ENCODE measurements at places on chromosomes 11 and 22.

GRCh38 chr22:50282361-50283155 is 12.4 kb upstream of the MAPK11 start:
- peak; percentile 88 for DNase-seq

DNA sequence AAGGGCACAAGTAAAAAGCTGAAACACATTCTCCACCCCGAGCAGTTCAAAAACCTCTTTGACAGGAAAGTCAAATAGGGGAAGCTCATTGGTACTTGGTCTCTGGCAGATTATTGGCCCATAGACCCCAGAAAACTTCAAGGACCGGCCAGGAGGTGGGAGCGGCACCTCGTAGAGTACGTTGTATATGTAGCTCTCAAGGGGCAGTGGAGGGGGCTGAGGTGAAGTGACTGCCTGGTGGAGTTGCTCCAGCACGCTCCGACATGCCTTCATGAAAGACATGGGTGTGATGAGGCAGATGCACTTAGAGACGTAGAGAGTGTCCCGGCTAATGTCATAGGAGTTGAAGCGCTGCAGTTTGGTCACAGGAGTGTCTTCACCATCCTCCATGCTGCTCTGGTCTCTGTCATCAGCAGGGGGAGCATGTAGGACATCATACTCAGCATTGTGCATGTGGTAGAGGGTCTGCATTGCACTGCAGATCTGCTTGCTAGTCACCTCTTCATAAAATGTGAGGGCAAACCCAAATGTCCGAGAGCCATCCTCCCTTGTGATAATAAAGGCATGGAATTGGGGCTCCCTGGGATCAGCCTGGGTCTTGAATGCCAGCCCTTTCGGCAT is 61.3 kb downstream of the DENND5A start:
- no peak for DNase-seq

DNA sequence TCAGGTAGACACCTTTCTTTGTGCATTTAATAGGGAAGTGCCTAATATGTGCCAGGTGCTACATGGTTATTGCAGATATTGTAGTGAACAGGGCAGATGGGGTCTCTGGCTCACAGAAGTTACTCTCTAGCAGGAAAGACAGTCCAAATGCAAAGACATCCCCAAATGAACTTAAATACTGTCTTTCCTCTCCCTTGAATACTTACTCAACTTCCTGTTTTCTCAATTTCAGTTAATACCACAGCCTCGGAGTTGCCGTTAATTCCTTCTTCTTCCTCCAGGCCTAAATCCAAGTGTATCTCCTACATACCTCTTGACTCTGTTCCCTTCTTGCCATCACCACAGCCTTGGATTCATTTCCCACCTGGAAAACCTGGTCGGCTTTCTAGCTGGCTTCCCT is 134.3 kb upstream of the SESN3 start:
- no peak for DNase-seq

GRCh38 chr11:31943056-31943780 is 132.1 kb upstream of the PAX6 start:
- DNase-seq, result no peak

DNA sequence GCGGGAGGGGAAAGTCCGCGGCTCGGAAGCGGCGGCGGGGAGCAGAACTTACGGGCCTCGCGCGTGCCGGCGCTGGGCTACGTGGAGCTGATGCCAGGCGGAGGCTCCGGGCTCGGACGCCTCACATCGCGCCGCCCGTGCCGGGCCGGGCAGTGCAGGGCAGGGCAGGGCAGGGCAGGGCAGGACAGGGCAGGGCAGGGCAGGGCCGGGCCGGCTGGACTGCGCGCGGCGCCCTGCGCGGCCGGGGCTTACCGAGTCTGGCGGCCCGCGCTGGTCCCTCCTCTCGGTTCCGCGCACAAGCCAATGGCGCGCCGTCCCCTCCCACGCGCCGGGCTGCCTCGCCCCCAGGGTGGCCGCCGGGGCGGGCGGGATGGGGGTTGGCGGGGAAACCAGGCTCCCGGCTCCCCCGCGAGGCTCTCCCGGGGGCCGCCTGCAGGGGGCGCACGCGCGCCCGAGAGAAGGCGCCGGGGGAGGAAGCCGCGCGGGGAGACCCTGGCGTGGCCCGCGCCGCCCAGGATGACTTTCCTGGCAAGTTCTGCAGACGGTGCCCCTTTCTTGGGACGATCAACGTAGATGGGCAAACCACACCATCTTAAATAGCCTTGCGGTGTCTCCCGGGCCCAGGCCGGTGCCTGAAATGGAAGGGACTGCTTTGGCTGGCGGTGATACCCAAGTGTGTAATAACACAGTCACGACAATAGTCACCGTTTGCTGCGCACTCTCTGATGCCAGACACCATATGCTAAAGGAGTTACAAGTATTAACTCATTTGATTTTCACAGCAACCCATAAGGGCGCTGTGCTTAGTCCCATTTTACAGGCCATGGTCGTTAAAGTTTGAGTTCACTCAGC is at the start of gene TP53I11:
TP53I11 (minus strand) TSS at position 259 of the 852 bp plus-strand sequence. CDS start 12,548 bp downstream, outside the sequence.
- peak; percentile 80 for DNase-seq

DNA sequence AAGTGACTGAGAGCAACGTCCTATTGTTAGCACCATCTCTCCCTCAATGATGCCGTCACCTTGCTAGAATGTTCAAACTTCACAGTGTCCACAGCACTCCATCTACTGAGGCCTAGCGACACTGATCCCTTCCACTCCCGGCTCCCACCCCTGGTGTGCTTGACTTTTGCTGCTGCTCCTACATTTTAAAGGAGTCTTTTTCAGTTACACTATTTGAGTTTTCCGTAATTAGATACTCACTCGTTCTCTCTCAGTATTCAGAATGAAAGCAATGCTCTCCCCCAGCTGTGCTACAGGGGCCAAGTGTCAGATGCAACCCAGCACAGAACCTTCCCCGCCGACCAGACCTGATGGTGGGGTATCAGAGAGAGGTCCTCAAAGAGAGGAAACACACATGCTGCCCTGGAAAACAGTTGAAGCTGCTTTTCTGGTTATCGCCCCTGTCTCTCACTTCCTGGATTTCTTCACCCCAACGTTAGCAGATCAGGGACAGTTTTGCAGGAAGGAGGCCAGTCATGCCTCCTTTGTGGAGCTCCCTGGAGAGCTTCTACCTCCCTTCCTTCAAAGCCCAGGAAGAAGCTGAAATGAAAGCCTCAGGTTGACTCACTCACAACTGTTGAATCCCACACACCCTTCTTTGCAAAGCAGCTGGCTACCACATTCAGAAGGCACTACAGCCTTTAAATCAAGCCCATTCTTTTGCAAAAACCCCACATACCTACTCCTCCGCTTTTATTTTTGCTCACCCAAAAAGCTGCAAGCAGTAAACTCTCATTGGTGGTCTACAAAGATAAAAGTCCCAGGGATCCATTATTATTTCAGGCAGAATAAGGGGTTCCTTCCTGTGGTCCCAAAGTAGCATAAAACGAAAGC is 23.5 kb downstream of the LARGE1 start:
- DNase-seq, result peak; percentile 1

DNA sequence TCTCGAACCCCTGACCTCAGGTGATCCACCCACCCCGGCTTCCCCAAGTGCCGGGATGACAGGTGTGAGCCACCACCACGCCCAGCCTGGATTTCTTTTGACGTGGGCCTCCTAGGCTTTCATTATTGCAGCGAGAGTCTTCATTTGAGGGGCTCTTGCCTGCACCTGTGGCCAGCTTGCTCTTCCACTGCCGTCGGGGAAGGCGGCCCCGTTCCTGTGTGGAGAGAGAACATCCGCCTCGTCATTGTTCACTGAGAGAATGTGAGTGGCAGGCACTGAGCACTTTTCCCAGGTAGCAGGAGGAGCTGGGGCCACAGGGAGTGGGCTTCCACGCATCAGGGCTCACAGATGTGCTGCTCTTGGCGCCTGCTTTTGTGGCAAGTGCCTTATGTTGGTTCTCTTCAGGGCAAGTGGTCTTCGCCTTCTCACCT is 365.0 kb downstream of the TBC1D22A start:
- no peak for DNase-seq

DNA sequence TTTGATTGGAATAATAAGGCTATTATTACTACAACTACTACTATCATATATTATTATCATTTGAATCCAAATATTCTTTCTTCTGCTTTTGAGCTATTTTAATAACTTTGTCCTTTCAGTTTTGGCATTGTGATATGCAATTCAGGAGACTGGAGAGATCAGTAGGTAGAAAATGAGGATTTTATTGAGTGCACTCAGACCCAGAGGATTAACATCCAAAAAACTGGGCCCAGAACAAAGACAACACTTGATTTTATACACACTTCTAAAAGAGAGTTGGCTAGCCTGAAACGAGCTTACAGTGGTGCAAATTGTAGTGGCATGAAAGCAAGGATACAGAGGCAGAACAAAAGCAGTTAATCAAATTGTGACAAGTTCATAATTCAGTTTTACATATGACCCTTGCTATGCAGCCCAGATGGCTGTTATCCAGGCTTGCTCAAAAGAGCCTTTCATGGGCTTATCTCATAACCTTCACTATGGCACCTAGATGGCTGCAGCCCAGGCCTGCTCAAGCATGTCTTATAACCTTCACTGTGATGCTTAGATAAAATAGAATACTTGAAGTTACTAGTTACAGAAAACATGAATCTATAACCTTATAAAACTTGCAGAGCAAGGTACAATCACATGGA is 796.3 kb upstream of the RAG2 start:
- no peak for DNase-seq

DNA sequence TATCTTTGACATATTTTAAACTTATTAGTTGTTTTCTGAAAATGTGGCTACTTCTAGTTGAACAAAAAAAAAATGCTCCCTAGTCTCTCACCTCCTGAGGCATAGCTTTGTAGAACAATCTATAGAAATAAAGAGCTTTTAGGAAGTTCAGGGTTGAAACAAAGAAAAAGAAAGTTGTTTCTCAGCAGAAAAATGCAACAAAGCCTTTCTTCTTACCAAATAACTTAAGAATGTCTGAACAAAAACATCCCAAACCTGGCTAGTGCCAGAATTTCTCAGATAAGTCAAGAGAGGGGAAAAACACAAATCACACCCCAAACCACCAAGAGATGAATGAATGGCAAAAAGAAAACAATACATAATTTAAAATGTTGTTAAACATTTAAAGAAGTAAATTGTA is 114.1 kb downstream of the MAML2 start:
- peak; percentile 66 for DNase-seq

DNA sequence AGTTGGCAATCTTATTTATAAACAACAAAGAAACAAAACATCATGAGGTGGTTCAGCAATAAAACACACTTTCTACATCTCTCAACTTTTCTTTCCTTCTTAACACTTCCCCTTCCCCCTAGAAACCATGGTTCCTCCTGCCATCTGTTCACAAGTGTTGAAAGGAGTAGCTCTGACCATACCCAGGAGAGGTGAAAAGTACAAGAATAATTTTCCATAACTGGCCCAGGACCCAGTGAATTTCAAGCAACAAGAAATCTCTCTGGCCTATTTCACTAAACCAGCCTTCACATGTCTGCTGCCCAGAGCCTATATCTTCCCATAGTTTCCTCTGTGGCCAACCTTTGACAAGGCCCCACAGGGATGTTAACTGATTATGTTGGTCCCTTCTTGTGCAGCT is 98.2 kb upstream of the CEP126 start:
- DNase-seq, result no peak

DNA sequence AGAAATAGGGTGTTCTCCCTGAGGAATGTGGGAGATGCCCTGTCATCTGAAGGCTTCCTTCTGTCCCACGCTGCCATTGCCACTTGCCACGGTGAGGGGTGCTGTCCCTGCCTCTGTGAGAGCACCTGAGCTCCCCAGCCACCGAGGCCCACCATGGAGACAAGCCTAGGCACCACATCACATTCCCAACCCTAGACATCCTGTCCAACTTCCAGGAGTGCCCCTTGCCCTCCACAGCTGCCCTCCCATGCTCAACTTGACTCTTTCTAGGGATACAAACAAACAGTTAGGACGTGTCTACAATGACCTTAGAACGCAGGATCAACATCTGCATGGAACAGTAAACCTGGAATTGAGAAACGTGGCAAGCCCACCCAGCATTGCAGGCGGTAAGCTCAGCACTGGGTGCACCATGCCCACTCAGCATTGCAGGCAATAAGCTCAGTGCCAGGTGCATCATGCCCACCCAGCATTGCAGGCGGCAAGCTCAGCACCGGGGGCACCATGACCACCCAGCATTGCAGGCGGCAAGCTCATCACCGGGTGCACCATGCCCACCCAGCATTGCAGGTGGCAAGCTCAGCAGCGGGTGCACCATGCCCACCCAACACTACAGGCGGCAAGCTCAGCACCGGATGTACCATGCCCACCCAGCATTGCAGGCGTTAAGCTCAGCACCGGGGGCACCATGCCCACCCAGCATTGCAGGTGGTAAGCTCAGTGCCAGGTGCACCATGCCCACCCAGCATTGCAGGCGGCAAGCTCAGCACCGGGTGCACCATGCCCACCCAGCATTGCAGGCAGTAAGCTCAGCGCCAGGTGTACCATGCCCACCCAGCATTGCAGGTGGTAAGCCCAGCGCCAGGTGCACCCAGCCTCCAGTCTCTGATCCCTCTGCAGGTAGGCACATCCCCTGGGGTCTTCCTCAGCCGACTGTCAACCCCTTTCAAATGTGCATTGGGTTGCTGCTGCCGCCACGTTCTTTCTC is 1463.9 kb downstream of the TBC1D22A start:
- DNase-seq, result no peak

GRCh38 chr11:94058630-94059029 is 37.5 kb downstream of the HEPHL1 start:
- no peak for DNase-seq

DNA sequence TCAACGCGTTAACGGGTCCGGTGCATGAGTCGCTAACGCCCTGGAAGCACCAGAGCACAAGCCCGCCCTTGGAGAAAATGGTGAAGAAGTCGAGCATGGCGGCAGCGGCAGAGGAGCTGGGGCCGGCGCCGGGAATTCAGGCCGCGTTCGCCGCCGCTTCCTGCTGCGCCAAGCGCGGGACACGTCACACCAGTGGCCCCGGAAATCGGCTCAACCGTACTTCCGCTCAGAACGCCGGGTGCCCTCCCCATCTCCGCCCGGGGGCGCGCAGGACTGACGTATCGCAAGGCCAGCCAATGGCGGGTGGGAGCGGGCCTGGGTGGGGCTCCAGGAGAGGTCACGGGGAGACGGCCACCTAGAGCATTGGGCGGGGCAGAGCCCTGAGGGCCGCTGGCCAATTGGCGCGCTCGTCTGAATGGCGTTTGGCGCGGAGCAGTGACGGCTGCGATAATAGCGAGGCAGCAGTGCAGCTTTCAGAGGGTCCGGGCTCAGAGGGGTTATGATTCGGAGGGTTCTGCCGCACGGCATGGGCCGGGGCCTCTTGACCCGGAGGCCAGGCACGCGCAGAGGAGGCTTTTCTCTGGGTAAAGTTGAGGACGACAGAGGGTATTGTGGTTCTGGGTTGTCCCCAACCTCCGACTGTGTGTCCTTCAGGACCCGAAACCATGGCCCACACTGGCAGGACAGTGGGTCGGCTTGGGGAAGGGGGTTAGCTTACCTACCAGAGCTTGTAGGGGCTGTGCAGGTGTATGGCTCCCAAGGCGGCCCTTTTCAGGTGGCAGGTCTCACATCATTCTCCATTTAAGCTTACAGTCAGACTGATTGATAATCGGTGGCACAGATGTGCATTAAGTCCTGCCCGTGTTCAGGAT is at the start of the genes FOXRED1 and SRPRA:
FOXRED1 (plus strand) TSS at position 447 of the 872 bp plus-strand sequence; CDS start at position 500, 53 bp downstream.
SRPRA (minus strand) TSS at position 188 of the 872 bp plus-strand sequence; CDS start at position 97, 91 bp downstream.
- peak; percentile 99 for DNase-seq

- no peak for DNase-seq
Measured at GRCh38 chr22:46732513-46732912, 5.5 kb downstream of the CERK start.

GRCh38 chr11:95335989-95336388 is 105.0 kb upstream of the SESN3 start:
- DNase-seq, result no peak

GRCh38 chr11:102560555-102561011 is 30.0 kb upstream of the MMP7 start:
- DNase-seq, result peak; percentile 77

GRCh38 chr11:85431319-85431718 is 195.8 kb downstream of the DLG2 start:
- no peak for DNase-seq

All from EH (cell line).